H1 (cell line): ENCODE measurements at places on chromosomes 6 and 20.

GRCh38 chr6:125924169-125924568, 32.4 kb upstream of the HINT3 start:
- no peak for DNase-seq

DNA sequence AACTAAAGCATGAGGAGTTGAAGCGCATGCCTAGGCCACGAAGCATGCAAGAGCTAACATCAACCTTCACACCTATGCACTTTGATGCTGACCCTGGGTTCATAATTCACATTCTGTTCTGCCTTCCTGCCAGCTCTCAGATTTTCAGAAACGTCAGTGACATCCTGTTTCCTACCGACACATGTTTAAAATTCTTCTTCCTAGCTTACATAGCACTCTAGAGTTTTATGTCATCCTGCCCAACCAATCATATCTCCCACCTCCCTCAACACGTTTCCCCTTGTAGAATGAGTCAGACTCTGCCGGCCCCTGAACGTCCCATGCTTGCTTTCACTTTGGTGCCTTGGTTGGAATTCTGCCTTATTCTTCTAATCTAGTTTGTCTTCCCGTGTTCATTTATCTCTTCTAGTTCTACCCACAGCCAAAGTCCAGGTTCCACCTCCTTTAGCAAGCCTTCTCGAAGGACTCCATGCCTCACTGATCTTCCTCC, 97.2 kb upstream of the MAP7 start:
- no peak for DNase-seq

DNA sequence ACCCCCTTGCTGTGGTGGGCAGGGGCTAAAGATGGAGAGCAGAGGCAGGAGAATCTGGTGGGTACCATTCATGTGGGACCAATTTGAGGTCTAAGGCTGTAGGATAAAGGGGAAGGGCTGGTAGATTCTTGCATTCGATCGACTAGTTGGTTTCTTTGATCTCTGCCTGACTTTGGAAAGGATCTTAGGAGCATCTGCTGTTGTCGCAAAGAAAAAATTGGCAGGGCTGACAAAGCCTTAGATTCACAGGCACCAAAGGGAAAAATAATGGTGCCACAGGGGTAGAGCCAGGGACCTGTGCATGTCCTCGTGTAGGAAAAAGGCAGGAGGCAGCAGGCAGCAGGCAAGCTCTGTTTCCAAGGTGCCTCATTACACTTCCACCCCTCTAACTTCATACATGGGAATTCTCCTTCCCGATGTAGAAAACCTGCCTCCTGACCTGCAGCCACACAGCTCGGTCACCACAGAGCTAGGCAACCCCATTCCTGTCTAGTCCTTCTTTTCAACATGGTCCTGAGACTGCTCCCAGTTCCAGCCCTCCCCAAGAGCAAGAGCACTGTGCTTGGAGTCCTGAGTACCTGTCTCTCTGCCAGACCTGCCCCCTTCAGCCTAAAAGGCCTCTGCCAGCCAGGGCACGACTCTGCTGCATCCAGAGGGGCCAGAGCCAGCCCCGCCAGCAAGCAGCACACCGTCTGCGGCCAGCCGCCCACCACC, 71.9 kb downstream of the FGD2 start:
- DNase-seq = no peak

- no peak for DNase-seq
Measured at GRCh38 chr6:20746024-20746423, 211.8 kb downstream of the CDKAL1 start.

DNA sequence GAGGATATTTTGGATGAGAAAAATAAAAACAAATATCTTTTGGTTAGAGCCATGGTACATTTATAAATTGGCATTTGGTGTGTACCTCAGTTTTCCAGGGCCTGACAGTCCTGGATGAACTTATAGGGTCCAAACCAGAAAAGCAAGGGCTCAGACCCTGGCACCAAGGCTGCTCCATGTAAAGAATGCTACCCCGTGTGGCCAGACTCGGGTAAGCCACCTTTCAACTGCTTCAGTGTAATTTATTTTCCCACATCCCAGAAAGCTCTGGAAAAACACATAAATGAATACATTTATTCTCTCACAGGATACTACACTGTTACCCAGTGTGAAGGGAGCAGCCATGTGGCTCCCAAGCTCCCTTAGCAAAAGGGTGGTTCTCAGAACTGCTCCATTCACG, 13.8 kb downstream of the MRPL14 start:
- no peak for DNase-seq

DNA sequence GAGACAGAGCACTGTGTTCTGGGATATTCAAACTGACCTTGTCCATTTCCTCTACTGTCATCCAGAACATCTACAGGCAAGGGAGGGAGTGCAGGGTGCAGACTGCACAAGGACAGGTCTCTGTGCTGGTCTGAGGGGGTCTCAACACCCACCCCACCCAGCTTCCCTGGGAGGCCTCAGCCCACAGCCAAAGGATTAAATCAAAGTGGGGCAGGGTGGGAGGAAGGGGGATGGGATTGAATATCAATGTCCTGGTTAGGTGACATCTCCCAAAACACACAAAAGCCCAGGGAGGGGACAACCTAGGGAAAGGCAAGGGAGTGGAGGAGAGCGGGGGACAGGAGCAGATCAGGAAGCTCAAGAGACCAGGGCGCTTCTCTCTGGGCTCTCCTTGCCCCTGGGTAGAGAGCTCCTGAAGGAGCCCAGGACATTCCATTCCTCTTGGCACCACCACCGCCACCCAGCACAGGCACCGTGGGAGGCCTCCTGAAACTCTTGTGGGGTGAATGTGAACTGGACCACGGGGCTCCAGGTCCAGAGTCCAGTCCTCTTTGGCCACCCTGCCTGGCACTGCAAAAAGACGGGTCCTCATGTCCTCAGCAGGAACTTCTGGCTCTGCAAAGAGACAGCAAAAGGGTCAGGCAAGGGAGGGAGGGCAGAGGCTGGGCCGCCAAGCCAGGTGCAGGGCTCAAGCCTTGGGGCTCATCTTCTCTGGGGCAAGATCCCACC, 73.9 kb downstream of the JPH2 start:
- no peak for DNase-seq

DNA sequence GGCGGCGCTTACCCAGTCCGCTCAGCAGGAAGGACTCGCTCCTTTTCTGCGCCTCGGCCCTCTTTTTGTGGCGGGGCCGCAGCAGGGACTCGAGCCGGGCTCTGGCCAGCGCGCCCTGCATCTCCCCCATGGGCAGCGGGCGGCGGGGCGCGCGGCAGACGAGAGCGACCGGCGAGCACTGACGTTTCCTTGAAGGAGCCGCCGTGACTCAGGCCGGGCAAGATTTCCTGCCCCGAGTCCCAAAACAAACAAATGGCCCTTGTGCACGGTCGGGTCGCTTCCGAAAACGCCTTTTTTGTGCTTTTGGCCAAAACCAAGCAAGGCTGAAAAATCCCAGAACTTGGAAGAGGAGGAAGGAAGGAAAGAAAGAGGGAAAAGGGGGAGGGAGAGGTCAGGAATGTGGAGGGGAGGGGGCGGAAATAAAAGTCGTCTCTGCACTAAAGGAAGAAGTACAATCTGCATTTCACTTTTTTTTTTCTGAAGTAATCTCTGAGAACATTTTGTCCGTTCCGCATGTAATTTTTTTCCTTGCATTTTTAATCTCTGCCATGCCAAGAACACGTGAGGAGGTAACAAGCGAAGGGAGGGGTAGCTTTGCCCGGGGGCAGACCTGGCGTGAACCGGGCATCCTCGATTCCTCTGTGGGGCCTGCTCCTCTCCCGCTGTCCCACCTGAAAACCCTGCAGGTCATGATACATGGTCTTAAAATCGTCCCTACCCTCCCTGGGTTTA, 123.3 kb upstream of the SLC2A12 start:
- DNase-seq = no peak

DNA sequence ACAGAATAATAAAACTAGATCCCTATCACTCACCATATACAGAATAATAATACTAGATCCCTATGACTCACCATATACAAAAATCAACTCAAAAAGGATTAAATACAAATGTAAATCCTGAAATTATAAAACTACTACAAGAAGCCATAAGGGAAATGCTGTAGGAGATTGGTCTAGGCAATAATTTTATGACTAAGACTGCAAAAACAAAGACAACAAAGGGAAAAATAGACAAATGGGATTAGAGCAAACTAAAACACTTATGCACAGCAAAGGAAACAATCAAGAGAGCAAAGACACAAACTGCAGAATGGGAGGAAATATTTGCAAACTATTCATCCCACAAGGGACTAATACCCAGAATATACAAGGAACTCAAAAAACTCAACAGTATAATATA, 4.1 kb upstream of the RNF217 start:
- no peak for DNase-seq

- DNase-seq = no peak
Measured at GRCh38 chr20:10259166-10259565, 40.5 kb downstream of the SNAP25 start.

- no peak for DNase-seq
Measured at GRCh38 chr6:137871291-137871690, 4.2 kb downstream of the TNFAIP3 start.

DNA sequence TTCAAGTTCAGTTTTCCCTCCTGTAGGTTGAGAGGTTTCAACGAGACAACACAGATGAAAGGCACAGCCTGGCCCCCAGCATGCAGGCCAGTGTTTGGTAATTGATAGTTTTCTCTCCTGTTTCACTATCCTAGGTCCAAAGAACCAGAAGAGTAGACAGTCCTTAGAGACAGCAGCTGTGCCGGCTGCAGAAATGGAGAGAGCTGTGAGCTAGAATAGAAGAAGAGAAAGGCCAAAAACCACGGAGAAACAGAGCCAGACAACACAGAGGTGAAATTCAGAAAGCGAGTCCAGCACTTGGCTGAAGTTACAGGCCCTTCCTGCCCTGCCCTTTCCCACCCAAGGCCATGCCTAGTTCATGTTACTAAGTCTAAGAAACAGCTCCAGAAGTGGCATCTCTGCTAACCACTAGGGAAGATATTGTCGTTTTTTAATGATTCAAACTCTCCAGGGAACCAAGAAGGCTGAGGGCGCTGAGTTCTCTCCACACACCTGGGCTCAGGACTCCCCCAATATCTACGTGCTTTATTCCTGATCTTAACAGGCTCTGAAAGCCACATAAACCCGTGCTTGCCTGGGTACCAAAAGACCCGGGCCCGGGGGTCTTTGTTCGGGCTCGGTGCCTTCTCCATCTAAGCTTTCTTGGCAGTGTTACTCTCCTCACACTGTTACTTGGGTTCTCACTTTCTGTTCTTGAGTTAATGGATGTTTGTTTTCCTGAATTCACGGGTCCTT, 16.5 kb upstream of the RBPJL start:
- DNase-seq = no peak

GRCh38 chr20:36519012-36519719, 22.2 kb upstream of the MYL9 start:
- no peak for DNase-seq

GRCh38 chr6:121944354-121944753, 455.1 kb upstream of the HSF2 start:
- DNase-seq = no peak

DNA sequence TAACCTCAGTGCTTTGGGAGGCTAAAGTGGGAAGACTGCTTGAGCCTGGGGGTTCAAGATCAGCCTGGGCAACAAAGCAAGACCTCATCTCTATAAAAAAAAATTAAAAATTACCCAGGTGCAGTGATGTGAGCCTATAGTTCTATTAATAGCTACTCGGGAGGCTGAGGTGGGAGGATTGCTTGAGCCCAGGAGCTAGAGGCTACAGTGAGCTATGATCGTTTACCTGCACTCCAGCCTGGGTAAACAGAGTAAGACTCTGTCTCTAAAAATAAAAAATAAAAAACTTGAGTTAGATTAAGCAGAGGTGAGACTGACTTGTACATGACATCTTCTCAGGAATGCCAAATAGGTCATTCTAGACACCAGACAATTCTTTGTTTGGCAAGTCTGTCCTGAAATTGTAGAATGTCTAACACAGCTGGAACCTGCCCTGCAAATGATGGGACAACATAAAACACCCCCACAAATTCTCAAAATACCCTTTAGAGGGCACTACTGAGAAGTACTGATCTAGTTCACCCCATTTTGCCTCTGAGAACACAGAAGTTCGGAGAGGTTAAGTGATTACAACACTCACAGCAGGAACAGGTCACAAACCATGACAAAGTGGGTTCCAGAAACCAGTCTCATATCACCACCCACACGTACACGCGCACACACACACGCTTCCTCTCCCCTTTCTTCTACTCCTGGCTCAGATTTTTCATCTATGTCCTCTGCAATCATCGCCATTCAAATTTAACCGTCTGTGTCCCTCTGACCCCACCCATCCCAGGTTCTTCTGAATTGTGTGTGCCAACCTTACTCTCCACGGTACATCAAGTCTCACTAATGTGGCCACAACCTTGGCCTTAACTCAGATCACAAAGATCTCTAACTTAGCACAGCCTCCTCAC, 38.3 kb downstream of the ARHGAP18 start:
- DNase-seq = no peak

DNA sequence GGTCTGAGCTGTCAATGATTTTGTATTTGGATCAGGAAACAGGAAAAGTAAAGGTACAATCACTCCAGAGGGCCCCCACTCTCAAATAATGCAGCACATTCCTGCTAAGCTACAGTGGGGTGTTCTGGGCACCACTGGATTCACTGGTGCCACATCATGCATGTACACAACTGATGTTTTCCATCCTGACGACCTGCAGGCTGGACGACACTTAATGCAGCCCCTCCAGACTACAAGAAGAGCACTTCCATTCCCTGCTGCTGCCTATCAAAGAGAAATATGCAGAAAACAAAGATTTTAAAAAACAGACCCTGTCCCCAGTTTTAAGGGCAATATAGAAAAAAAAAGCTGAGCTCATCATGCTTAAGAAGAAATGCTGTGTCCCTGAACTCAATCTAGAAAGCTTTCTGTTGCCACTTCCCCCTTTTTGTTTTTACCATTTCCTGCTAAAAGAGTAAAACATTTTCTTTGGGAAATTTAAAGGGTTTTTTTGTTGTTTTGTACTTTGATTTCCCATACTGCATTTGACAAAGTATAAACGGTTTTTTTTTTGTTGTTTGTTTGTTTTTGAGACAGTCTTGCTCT, 35.5 kb downstream of the ABHD12 start:
- no peak for DNase-seq

DNA sequence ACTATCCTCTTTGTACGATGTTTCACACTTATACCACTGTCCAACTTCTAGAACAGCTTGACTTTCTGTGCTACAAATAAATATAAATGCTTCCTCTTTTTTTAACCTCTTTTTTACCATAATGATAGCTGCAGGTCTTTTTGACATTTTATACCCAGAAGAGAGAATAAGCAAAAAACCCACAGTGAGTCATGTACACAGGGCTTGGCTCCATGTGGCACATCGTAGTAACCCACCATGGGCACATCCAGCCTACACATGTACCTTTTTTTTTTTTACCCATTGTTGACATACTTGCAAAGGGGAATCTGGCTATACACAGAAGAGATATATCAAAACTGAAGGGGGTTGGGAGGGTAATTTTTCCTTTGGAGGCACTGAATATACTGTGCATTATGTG, 59.5 kb upstream of the RSPO3 start:
- DNase-seq = no peak
